ENCODE measurements at places on chromosomes 4 and X.

- no peak for DNase-seq
Measured at GRCh38 chr4:165222651-165222994, 15.3 kb downstream of the KLHL2 start.

DNA sequence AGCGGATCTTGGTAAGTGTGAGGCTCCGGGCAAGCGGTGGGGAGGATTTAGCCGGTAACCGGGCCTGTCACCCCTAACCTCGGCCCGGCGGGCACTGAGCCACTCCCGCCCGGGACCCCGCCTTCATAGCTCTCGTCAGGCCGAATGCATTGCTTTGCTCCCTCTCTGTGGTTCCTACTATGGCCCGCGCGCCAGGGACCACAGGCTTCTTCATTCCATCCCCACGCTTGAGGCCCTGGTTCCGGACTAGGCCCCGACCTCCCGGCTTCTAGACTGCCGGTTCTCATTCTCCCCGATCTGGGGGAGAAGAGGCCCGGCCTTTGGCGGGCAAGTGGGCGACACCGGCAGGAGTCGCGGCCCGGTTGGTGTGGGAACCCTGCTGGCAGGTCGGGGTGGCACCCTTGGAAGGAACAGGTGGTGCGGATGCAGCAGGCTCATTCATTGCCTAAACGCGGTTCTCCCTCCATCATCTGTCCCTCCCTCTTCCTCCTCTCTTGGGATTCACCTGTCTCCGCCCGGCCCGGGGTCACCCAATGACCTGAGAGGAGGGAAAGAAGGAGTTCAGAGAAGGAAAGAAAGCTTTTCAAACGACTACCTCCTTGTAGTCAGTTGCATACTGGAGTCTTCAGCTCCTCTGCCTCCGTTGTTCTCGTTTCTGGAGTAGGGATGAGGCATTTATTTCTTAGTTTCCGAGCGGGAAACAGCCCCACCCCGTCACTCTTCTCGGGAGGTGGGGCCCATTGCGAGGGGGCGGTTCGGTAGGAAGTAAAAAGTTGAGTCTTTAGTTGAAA, at the start of gene NDUFC1:
Gene NDUFC1 (minus strand): TSS at position 657 of the 791 bp plus-strand sequence. CDS start 6,679 bp downstream, outside the sequence.
- peak; percentile 69 for DNase-seq

- DNase-seq, result no peak
Measured at GRCh38 chr4:13378973-13379759, 105.0 kb downstream of the RAB28 start.

- no peak for DNase-seq
Measured at GRCh38 chr4:28639747-28640146, 1779.1 kb downstream of the STIM2 start.

DNA sequence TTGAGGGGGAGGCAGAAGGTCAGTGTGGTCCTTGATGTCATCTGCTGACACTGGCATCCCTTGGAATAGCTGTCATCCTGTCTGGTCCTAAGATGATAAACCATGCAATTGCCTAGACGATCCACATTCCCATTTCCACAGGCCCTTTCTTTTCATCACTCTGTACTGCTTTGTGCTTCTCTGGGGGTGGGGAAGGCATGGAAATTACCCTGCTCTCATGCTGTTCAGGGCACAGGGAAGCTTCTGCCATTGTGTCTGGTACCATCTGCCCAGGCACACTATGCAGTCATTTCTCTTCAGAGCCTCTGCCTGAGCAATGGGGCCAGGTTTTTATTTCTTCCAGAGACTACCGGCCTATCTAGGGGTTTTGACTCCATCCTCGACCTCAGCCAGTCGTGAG, 49.7 kb upstream of the ELOVL6 start:
- DNase-seq, result no peak

DNA sequence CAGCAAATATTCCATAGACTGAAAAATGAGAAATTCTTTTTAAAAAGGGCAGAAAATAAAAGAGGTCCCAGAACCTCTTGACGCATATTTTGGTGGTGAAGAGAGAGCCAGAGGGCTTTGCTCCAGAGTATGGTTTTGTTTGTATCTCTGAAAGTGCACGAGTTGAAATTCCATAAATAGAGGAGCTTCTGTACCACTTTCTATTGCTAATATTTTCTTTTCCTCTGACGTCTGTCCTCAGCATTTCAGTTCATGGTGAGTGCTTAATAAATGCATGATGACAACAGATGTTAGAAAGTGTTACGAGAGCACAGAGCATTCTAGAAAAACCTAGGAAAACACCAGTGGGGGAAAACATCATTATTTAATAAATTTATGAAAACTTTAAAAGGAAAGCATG, 145.6 kb downstream of the AMELX start:
- DNase-seq, result no peak

GRCh38 chr4:6239486-6239885, 30.2 kb upstream of the WFS1 start:
- no peak for DNase-seq

DNA sequence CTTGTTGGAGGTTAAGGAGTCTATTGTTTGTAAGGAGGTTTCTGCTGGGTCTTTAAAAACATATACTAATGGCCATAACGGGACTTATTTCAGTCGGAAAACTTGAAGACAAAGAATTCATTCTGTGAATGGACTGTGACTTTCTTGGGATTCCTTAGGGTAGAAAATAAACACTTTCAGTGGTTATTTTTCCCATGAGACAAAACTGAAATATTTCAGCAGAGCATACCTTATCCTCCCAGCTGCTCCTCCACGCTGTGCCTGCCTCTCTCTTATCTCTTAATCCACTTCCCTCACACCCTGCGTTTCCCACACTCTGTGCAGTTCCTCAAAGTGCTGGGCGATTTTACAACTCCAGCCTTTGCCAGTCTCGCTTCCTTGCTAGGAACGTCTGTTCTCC, 47.1 kb upstream of the SORBS2 start:
- no peak for DNase-seq

DNA sequence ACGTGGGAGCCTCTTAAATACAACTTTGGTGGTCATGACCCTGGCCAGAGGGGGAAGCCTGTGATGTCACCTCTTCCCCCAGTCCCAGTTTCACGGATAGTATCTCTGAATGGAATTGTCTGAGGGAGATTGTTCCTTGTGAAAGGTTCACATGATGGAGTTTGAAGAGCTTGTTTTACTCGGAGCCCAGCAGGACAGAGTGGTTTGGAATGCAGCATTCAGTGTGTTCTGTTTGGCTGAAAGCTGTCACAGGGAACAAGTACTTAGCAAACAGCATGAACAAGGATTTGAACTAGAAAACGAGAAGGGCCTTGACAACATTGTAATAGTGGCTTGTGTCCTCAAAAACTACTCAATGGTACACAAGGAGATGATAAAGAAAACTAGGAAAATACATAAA, 133.9 kb upstream of the CXorf66 start:
- no peak for DNase-seq

- DNase-seq, result peak; percentile 19
Measured at GRCh38 chr4:82360298-82361177, 13.3 kb downstream of the HNRNPD start.

GRCh38 chr4:3098346-3098745, 23.9 kb downstream of the HTT start:
- no peak for DNase-seq

GRCh38 chr4:106679063-106679462, 310.5 kb upstream of the GIMD1 start:
- no peak for DNase-seq

DNA sequence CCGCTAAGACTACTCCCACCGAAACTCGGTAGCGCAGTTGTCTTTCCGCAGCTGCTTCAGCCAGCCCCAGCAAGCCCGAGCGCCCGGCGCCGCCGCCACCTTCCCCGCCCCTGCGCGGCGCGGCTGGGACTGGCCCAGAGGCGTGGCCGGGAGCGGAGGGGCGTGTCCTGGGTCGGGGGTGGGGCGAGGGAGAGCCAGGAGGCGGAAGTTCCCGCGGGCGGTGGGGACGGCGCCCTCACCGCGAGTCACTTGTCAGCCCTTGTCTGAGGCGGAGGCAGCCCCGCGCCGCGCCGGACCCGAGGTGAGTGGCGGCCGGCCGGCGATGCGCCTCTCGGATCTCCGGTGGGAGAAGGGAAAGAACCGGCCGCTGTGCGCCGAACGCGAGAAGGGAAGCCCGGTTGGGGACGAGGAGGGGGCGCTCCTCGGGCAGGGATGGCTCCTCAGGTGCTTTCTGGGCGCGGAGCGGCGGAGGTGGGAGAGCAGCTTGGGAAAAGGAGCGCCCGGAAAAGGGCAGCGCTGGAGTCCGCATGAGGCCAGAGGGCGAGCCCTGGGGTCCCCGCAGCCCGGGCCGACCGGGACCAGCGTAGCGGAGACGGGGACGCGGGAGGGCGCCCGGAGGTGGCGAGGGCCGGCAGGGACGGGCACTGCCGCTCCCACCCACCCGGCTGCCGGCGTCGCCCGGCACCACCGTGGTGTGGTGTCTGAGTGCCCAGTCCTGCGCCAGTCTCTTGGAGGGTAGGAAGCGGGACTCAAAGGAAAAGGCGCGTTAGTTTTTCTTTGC, at the start of gene PDLIM5:
Gene PDLIM5 (plus strand): TSS at position 248 of the 781 bp plus-strand sequence. CDS start 3,347 bp downstream, outside the sequence.
- peak; percentile 47 for DNase-seq

DNA sequence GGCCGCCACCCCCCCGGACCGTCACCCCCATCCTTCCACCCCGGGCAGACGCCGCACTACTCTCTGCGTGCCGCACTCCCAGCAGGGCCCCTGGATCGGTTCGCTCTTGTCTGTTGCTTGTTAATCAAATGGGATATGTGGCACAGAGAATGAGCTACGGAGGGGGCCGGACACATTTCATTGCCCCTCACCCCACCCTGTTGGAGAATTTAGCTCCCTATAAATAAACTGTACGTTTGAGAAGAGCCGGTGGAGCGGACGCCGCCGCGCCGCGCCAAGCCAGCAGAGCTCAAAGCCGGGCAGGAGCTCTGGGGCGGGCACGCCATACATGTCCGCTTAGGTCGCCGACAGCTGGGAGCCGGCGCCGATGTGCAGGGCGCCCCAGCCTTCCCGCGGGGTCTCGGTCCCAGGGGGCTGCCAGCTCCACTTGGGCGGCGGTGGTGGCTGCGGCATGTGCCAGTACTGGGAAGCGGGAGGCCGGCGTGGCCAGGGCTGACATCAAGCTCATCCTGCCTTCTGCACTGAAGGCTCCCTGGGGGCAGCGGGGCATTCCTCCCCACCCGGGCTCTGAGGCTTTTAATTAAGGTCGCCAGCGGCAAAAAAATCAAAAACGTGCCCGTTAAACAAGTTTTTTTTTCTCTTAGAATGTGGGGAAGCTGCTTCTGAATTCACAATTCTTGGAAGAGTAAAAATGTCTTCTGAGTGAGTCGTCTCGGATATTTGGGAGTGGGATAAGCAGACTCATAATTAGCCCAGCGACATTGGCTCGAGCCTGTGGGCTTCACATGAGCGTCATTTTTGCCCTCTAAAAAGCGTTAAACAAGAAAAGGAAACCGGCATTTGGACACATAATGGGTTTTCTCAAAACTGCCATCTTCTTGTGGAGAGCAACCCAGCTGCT, 1.1 kb upstream of the PCDH19 start:
- DNase-seq, result no peak

GRCh38 chr4:159497936-159498335, 395.1 kb downstream of the RAPGEF2 start:
- no peak for DNase-seq

DNA sequence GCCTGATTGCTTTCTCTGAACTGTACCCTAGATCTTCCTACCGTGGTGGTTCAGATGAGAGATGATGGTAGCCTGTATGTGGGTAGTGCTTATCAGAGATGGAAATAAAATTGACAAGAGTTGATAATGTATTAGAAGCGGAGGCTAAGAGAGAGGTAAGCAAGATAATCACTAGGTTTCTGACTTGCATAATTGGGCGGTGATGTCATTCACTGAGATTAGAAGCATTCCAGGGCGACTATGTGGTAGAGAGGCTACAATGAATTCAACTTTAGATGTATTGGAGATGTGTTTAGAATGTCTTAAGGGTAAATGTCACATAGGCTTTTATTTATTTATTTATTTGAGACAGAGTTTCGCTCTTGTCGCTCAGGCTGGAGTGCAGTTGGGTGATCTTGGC, 415 bp upstream of the TENM3 start:
- DNase-seq, result no peak

DNA sequence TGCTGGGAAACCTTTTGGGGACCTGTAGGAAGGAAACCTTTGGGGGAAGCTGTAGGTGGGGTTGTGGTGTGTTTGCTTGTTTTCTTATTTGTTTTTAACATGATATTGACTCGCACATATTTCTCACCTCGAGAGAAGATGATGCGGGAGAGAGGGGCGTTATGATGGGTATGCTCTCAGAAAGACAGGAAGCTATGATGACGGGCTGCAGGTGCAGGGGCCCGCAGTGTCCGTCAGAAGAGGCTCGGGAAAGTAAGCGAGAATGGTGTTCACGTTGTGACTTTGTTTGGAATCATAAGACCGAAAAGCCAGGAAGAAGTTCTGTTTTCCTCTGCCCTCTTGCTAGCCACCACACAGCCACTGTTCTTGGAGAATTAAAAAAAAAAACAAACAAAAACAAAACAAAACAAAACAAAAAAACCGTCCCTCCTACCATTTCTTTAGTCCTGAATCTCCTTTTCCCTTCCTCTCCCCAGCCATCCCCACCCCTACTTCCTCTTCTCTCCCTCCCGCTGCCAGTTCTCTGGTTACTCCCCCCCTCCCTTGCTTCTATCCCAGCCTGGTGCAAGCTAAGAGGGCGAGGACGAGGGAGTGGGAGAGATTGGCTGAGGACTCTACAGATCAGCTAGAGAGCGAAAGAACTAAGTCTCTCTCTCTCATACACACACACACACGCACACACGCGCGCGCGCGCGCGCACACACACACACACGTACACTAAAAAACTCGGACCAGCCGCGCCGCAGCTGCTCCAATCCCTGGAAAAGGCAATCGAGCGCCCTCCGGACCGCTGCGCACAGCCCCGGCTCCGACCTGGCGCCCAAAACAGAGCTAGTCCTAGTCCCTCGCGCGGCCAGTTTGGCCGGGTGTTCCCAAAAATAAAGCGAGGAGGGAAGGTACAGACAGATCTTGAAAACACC, at the start of gene BMP3:
Gene BMP3 (plus strand): TSS at position 648 of the 920 bp plus-strand sequence. CDS start 577 bp downstream, outside the sequence.
- no peak for DNase-seq

- no peak for DNase-seq
Measured at GRCh38 chr4:866068-866760, 40.3 kb upstream of the CPLX1 start.

- no peak for DNase-seq
Measured at GRCh38 chr4:89284828-89285227, 22.8 kb downstream of the GPRIN3 start.

- DNase-seq, result peak; percentile 61
Measured at GRCh38 chr4:2962614-2963174, 512 bp downstream of the NOP14 start.

- no peak for DNase-seq
Measured at GRCh38 chr4:81445196-81445595, 26.5 kb downstream of the RASGEF1B start.

DNA sequence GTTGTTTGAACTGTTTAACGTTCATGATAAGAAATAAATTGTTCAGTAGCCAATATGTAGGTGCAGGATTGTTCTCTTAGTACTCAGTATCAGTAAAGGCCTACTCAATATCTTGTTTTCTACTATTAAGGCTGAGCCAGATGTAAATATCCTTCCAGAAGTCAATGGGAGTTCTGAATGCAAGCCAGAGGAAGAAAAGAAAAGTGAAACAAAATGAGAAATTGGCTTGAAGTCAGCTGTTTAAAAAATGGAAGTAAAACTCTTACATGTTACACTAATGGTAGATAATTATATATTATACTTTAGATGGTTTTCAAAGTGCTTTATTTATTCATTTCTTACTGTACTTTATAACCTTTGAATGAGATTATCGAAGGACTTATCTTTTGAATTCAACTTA, 1417.9 kb downstream of the ADGRL3 start:
- DNase-seq, result no peak

GRCh38 chr4:95627024-95627605, 78.3 kb upstream of the UNC5C start:
- DNase-seq, result no peak
